ENCODE measurements at places on chromosomes 13 and 19.

DNA sequence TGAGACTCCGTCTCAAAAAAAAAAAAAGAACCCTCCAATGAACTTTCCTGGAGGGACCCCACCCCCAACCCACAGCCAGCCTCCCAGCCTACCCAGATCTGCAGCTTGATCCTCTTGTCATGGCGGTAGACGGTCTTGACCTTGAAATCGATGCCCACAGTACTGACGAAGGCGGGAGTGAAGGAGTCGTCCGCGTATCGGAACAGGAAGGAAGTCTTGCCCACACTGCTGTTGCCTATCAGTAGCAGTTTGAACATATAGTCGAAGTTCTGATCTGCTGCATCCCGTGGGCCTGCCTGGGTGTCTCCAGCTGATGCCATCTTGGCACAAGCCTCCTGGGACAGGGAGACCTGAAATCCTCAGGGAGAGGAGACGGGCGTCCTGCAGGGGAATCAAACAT lies 2.4 kb downstream of the RAB3D start:
- DNase-seq = no peak

GRCh38 chr13:25167382-25168174 lies 4.5 kb downstream of the AMER2 start:
- no peak for DNase-seq

GRCh38 chr13:39930544-39931444 lies 275.3 kb downstream of the COG6 start:
- DNase-seq = no peak

GRCh38 chr13:24842549-24843274 lies 78.7 kb downstream of the RNF17 start:
- DNase-seq = peak; percentile 27

DNA sequence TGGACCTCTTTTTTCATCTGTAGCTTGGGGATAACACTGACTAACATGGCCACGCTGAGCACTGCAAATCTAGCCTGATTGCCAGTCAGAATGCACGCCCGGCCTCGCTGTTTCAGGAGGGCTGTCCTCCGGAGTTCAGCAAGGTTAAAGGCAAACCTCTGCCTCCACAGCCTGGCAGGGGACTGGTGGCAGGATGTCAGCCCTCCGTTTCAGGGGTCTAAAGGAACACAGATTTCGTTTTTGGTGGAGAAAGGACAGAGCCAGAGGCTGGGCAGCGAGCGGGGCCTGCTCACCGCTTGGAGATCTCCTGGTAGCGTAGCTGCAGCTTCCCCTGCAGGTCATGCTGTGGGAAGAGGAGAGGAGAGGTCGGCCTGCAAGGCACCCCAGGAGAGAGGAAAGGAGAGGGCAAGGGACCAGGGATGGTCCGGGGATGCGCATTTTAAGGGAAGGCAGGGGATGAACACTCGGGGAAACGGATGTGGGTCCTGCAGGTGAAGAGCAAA lies 560 bp downstream of the NDUFA7 start:
- no peak for DNase-seq

DNA sequence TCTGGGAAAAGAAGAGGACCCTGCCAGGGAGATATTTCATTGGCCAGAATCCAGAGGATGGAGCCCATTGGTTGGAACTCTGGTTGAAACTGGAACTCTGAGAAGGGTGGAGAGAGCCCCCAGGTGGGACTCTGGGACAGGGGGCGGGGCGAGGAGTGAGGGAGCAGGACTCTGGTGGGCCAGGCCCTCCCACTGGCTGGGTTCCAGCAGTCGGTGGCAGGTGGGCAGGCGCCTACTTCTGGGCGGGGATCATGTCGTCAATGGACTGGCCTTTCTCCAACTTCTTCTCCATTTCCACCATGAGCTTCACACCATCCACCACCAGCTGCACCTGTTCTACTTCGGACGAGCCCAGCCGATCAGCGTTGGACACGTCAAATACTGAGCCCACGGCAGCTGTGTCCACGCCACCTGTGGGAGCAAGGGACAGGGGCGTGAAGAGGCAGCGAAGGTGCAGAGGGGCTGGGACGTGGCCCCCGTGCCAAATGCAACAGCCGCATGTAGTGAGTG lies 16.1 kb downstream of the CKM start:
- DNase-seq = no peak

DNA sequence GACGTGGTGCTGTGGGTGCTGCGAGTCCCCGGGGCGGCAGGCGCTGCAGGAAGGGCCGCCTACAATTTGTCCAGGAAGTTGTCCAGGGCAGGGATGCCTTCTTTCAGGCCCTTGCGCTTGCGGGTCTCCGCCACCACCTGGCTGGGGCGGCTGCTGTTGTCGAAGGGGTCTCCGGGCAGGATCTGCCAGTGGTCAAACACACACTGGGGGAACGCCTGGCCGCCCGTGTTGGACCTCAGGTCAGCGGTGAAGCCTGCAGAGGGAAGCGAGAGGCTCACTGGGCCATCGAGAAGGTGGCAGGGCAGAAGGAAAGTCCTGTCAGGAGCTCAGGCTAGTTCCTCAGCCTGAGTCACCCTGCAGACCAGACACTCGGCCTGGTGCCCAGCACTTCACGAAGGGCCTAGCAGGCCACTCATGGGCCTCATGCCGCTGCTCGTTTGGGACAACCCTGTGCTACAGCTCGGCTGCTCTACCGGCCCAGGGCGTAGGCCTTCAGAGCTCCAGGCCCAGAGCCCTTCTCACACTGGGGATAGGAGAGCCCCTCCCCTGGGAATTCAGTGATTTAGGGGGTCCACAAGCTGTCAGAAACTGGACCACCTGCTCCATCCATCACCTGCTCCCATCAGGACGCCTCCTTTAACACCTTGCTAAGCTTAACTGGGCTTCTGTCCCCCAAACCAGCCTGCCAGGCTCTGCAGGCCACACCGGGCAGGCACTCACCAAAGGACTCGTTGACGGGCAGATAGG lies 5.8 kb upstream of the DAPK3 start:
- DNase-seq = no peak

- no peak for DNase-seq
Observed at GRCh38 chr13:60392131-60392530, 4.9 kb upstream of the TDRD3 start.

DNA sequence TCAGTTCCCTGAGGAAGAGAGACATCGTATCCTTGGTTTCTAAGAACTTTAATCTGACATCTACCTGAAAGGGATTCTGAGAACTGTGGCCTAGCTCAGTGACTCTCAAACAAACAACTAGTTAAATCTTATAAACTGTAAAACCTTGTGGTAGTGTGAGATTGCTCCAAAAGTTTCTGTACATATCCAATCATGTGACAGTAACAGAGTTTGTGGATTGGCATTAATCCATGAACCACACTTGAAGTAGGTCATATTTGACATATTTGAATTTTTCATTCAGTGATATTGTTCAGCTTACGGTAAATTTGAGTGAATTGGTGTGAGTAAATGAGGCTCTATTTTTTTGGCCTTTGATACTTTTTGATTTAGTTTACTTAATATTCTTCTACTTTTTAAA lies 15.0 kb downstream of the TDRD3 start:
- no peak for DNase-seq

- no peak for DNase-seq
Observed at GRCh38 chr13:33348366-33348765, 62.8 kb upstream of the STARD13 start.

GRCh38 chr13:97376981-97377380 lies 57.0 kb upstream of the RAP2A start:
- DNase-seq = no peak

DNA sequence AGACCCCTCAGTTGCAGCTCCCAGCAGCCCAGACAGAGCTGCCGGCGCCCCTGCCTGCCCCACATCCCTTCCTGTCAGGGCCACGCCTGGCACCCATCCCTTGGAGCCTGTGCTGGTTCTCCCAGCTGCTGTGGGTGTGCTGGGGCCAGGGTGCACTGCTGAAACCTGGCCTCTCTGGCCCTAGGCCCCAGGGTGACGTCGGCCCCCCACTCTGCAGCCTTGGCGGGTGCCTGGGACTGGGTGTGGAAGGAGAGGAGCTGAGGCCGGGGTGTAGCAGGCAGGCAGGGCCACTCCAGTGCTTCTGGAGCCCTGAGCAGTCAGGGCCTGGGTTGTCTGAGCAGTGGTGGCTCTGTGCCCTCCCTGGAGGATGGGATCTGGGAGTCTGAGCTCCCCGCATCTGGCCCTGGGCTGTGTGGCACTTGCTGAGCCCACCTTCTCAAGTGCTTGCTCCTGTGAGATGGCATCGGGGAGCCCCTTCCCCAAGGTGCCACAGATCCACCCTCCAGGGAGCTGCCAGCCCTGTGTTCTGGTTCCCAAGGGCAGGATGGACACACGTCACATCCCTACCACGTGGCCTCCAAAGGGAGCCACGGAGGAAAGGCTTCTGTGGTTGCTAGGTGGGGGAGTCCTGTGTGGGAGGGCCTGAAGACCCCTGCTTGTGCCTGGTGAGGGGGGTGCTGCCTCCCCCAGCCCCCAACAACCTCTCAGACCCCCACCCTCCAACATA lies 5.2 kb downstream of the PLEKHJ1 start:
- no peak for DNase-seq

- DNase-seq = no peak
Observed at GRCh38 chr19:6718111-6718740, 2.2 kb downstream of the C3 start.

- no peak for DNase-seq
Observed at GRCh38 chr13:61162636-61163035, 253.0 kb downstream of the PCDH20 start.

DNA sequence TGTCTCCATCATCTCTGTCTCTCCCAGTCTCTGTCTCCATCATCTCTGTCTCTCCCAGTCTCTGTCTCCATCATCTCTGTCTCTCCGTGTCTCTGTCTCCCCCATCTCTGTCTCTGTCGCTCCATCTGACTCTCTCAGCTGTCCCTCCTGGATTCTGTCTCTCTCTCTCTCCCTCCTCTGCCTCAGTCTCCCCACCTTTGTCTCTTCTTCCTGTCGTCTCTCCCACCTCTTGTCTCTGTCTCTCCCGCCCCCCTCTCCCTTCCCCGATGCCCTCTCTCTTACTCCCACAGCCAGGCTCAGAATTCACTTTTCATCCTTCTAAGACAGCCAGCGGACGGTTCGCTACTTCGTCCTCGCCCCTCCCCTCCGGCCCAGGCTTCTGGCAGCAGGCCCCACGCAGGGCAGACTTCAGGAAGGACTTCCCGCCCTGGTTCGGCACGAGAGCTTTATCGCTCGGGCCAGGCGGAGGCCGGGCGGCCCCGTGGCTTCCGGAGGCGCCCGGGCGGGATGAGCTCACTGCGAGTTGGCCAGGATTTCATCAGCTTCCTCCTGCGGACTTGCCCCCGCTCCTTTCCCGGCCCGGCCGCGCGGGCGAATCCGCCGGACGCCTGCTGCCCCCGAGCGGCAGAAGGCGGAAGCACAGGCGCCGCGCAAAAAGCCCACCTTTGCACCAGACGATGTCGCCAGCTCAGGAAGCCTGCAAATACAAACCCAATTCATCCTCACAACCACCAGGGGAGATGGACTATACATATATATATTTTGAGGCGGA lies 12.4 kb upstream of the CCDC9 start:
- peak; percentile 86 for DNase-seq

DNA sequence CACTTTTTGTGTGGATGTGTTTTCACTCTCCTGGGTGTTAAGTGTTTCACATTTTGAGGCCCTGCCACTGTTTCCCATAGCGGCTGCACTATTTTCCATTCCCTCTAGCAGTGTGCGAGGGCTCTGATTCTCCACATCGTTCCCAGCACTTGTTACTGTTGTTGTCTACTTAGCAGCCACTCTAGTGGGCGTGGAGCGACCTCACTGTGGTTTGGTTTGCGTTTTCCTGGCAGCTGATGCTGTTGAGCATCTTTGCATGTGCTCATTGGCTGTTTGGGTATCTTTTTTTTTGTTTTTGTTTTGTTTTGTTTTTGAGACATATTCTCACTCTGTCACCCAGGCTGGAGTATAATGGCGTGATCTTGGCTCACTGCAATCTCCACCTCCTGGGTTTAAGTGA lies 14.4 kb downstream of the NAXD start:
- no peak for DNase-seq

DNA sequence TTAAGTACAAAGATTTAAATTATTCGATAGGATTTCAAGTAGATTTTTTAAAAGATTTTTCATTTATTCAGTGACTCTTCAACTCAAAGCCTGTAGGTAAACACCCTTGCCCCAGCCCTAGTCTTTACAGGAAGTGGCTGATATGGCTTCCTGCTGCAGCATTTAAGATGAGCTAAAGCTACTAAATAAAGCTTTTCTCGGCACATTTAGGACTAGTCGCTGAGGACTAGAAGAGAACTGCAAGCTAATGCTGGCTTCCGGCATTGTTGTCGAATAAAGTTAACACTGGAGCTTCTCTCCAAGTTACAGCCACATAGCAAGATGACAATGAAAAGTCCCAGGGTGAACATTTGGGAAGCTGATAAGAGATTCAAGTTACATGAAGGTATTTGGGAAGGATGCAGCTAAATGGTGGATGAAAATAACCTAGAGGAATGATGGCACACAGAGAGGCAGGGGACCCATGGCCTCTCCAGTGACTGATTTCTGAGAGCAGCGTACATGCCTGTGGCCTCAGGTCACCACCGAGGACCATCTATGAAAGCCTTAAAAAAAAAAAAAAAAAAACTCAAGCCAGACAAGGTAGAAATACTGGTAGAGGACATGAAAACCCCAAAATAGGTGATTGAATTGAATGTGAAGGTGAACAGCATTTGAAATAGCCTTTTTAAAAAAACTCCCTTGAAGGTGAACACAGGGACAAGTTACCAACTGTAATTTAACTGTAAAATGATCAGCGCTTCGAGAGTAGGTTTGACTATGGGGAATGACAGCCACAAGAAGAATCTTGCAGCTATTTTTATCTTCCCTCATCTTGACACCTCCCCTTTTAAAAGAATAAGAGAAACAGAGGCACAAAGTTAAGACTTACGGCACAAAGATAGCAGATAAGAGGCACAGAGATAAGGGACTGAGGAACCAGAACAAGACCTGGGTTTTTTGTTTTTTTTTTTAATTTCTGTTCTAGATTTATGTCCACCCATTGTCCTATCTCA lies 155.4 kb downstream of the DCT start:
- DNase-seq = no peak

GRCh38 chr19:9941231-9941630 lies 4.9 kb upstream of the OLFM2 start:
- no peak for DNase-seq

DNA sequence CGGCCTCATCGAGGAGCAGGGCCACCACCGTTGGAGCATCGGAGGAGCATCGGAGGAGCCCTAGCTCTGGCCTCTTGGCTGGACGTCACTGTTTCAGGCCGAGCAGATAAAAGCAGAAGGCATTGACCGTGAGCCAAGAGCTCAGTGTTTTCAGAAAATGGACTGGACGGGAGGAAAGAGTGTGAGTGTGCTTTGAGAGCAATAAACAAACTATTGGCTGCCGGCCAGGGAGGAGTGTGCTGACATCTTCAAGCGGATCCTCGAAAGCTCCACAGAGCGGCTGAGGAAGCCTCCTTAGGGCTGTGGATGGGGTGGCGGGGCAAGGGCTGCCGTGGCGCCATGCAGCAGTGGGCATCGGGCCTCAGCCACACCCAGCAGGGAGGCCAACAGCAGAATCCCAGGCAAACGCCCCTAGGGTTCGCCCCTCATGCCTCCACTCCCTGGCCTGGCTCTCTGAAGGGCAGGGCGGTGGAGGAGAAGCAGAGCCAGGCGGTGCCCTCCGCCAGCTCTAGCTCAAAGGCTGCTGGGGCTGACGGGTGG lies 41.8 kb downstream of the IRS2 start:
- no peak for DNase-seq
